ENCODE measurements at places on chromosomes 2 and 18.

GRCh38 chr2:169071455-169071854 is 2.1 kb downstream of the DHRS9 start:
- no peak for DNase-seq

GRCh38 chr2:39470580-39470979 is 33.5 kb upstream of the MAP4K3 start:
- DNase-seq: no peak

- DNase-seq: no peak
These were observed 21.4 kb upstream of the RFX8 start for GRCh38 chr2:101496279-101496678.

GRCh38 chr2:121255358-121255757 is 29.6 kb downstream of the TFCP2L1 start:
- DNase-seq: no peak

DNA sequence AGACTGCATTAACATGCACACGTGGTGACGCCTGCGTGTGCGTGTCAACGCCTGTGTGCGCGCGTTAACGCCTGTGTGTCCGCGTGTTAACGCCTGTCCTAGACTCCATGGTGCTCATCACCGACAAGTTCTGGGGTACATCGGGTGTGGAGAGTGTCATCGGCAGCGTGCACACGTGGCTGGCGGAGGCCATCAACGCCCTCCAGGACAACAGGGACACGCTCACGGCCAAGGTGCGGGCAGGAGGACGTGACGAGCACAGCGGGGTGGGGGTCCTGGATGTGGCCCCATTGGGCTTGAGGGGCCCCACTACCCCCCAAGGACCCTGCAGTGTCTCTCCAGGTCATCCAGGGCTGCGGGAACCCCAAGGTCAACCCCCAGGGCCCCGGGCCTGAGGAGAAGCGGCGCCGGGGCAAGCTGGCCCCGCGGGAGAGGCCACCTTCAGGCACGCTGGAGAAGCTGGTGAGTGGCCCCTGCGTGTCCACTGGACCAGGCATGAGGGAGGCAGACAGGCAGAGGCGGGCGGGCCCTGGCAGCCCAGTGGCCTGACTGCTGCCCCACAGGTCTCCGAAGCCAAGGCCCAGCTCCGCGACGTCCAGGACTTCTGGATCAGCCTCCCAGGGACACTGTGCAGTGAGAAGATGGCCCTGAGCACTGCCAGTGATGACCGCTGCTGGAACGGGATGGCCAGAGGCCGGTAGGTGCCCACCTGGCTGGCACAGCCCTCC is 29.2 kb downstream of the GPC1 start:
- peak; percentile 3 for DNase-seq
